ENCODE measurements at places on chromosomes 4 and X.

DNA sequence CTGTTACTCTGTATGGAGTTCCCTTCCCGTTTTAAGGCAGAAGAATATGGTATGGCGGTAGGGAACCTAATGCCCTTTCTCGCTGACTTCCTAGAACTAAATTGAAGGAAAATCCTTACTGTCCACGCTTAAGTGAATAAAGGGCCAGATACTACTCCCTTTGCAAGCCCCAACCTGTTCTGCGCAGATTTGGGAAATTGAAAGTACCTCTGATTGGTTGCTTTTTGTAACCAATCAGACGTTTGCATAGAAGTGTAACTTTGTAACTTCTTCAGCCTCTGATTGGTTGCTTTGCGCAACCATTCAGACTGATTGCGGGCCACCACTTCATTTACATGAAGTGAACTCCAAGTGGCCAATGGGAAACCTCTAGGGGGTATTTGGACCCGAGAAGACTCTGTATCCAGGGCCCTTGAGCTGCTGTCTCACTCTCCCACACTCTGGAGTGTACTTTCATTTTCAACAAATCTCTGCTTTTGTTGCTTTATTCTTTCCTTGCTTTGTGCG lies 1.2 kb upstream of the TMEM33 start:
- no peak for DNase-seq

DNA sequence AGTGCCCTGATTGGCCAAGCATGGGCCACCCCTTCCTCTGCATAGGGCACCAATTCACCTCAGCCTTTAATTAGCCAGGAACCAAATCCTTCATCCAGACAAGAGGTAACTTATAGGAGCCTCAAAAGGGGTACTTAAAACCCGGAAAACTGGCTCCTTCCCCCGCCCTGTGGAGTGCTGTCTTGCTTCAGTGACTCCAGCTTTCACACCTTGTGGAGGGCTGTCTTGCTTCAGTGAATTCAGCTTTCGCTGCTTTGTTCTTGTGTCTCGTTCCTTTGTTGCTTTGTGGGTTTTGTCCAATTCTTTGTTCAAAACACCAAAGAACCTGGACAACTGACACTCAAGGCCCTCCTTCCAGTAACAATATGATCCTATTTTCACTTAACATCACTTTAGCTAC lies 82.2 kb upstream of the FRG1 start:
- no peak for DNase-seq

GRCh38 chr4:40283413-40283812 lies 51.7 kb upstream of the CHRNA9 start:
- DNase-seq = no peak

GRCh38 chrX:149274516-149275105 lies 230.5 kb downstream of the IDS start:
- no peak for DNase-seq
